T-helper 17 cell (primary cell): ENCODE measurements at places on chromosomes 7 and 10.

- DNase-seq, result no peak
Observed at GRCh38 chr7:135616136-135616535, 46.2 kb upstream of the STMP1 start.

GRCh38 chr7:151059367-151060112 lies at the start of gene SLC4A2:
Gene SLC4A2 (plus strand): TSS chr7:151059589. CDS start chr7:151061988, 2,399 bp downstream.
- DNase-seq, result peak; percentile 64

- no peak for DNase-seq
Observed at GRCh38 chr10:60427709-60428386, 38.2 kb upstream of the ANK3 start.

DNA sequence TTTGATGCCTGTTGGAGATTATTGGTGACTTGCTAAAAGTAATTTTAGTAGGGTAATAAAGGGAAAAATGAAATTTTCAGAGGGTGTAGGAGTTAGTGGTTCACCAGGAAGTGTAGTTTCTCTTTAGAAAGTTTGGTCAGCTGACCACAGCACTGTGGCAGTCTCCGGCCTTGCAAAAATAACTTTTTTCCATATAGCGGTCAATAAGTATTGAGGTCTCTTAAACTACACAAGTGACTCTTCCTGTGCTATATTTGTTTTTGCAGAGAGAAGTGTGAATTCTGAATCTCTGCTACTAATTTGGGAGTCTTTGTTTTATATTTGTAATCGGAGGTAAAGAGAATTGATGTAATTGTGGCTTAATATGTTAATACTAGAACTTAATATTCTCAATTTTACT lies 24.3 kb downstream of the PTPN12 start:
- no peak for DNase-seq

- no peak for DNase-seq
Observed at GRCh38 chr7:92691578-92691977, 101.4 kb upstream of the FAM133B start.

GRCh38 chr7:6148724-6149360 lies 117.7 kb downstream of the ANKRD61 start:
- DNase-seq, result no peak

- no peak for DNase-seq
Observed at GRCh38 chr7:116630932-116631671, 40.9 kb upstream of the MET start.

DNA sequence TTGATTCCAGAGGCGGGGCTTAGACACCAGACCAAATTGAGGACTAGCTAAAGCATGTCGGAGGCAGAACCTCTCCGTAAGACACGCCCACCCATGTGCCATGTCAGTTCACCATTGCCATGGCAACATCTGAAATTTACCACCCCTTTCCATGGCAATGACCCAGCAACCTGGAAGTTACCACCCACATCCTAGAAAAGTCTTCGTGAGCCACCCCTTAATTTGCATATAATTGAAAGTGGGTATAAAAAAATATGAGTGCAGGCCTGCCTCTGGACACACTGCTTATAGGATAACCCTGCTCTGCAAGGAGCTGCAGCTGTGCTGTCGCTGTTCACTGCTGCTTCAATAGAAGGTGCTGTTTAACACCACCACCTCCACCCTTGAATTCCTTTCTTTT lies 28.0 kb downstream of the TMEM270 start:
- DNase-seq, result no peak

DNA sequence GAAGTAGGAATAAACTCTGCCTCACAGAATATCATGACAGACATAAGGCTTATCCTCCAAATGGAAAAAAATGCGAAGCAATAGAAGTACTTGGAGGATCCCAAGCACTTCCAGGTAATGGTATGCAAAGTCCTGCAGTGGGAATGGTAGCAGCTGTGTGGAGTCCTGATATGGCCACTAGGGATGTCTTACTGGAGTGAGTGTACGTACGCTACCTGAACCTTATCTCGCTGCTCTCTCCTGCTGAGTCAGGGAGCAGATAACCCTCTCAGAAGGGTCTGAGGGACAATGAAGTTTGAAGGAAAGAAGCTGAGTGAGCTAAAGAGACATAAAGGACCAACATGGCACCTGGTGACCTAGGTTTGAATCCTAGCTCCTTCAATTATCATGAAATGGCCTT lies 42.2 kb downstream of the CH25H start:
- DNase-seq, result no peak

GRCh38 chr10:110305767-110306451 lies 1.2 kb upstream of the SMNDC1 start:
- peak; percentile 32 for DNase-seq

GRCh38 chr10:72328829-72329204 lies 25.9 kb downstream of the DNAJB12 start:
- DNase-seq, result no peak

- DNase-seq, result no peak
Observed at GRCh38 chr10:104317269-104317710, 21.0 kb downstream of the ITPRIP start.

DNA sequence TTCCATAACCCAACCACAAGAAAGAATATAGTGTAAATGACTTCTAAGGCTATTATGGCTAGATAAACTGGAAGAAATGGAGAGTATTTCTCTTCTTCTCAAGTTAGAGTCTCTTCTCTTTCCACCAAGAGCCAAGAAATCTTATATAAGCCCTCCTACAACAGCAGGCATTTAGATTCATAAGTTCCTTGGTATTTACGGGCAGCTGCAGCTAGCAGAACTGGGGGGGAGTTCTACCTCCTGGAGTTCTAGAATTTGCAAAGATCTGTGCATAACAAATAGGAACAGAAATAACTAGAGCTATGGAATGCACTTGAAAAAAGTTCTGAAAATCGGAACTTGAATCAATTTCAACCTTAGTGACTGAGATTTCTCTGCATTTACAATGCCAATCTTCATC lies 715.2 kb upstream of the GRM3 start:
- DNase-seq, result no peak

DNA sequence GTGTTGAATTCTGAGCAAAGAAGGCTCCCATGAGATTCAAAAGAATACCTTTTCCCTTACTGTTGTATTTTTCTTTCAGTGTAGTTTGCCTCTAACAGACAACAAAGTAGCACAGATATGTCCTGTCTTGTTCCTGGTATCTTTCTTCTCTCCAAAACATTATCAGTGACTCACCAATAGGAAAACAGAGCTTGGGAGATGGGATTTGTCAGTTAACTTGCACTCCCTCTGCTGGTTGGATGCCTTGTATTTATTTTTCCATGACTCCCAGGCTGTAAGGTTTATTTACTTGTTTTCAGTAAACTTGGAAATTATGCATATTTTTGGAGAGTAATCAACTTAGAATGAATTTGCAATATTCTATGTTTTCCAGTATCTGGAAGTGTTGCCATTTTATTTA lies 129.7 kb downstream of the SAMD9 start:
- no peak for DNase-seq

GRCh38 chr10:24451325-24451820 lies 242.4 kb downstream of the KIAA1217 start:
- DNase-seq, result no peak

DNA sequence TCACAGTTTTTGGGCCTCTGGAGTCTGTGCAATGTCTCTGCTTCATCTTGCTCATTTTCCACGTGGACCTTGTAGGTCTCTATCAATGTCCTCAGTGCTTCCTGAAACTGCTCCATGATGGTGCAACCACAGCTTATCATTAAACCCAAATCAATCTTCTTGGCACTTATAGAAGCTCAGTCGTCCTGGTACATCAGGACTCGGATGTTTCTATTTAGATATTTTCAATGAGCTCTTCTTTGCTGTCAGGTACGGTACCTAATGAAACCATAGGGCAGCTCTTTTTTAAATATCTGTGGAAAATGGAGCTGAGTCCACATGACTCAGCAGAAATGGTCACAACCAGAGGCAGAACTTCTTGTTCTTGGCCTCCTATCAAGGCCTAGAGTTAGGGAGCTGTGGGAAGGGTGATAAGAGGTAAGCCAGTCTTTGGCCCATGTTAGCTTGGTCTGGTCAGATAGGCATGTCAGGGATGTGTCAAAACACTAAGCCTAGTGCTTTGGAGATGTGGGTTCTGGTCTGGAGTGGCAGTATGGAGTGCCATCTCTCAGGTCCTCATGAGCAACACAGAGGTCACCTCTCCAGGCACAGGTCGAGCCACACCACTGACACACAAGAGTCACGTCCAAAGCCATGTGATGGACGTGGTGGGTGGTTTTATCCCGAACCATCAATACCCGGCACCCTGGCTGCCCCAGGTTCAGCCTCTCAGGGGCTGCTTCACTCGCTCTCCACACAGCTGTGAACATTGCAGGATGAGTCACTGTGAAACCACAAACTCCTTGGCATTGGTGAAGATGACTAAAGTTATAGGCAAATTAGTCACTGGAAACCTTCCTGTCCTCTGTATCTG lies 87.0 kb downstream of the TBXAS1 start:
- DNase-seq, result no peak

GRCh38 chr7:35241436-35241835 lies 12.5 kb downstream of the TBX20 start:
- DNase-seq, result no peak

DNA sequence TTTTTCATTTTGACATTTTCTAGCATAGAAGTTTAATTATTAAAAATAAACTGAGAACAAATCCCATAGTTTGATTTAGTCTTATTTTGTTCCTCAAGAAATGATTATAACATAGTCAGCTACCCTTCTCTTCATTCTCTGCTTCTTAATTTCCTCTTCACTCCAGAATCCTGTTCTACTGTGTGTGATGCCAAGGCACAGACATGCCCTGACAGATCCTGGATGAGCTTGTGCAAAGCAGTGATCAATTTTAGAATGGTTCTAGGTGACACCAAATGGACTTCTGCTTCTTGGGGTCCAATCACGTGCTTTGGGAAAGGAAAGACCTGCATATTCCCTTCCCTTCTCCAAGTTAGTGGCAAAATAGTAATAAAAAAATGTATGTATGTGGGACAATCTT lies 665.6 kb downstream of the MAGI2 start:
- no peak for DNase-seq

DNA sequence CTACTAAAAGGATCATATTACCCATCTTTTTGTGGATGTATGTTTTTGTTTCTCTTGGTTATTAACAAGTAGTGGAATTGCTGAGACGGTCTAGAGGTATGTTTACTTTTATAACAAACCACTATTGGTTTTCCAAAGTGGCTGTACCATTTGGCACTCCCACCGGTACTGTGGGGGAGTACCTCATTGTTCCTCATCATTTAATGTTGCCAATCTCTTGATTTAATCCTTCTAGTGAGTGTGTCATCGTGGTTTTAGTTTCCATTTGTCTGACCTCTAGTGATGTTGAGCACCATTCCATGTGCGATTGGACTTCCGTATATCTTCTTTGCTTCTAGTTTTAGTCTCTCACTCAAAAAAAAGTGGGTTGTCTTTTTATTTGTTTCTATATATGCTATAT lies 50.4 kb downstream of the RBM33 start:
- DNase-seq, result no peak

DNA sequence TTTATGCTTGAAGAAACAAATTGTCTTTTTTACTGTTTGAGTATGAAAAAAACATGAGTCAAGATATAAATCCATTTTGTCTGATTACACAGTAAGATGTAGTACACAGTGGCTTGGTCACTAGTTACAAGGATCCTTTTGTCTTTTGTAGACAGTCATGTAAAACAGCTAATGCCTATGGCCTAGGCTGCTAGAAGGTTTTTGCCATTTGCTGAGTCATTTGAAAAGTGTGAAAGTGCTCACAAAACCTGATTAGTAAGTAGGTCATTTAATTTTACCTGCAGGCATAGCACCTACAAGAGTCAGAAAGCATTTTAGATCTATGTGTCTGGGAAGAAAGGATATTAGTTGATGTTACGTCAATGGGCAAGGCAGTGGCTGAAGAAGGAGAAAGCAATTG lies 819.4 kb downstream of the MAGI2 start:
- DNase-seq, result no peak

- DNase-seq, result no peak
Observed at GRCh38 chr10:105063796-105064195, 422.7 kb downstream of the SORCS3 start.

DNA sequence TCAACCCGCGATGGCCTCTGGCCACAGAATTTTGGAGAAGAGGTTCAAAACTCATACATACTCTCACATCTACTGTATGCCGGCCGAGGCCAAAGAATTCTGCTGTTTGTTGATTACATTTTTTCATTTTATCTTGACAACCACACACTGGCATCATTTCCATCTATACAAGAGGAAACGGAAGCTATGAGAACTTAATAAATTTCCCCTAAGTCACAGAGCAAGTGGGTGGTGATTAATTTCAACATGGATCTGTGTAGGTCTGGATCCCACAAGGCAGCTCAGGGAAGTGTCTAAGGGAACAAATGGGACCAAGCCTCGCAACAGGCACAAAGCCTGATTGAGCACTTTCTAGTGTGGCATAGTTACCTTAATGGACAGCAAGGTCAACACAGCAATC lies 18.0 kb downstream of the ELMO1 start:
- no peak for DNase-seq

DNA sequence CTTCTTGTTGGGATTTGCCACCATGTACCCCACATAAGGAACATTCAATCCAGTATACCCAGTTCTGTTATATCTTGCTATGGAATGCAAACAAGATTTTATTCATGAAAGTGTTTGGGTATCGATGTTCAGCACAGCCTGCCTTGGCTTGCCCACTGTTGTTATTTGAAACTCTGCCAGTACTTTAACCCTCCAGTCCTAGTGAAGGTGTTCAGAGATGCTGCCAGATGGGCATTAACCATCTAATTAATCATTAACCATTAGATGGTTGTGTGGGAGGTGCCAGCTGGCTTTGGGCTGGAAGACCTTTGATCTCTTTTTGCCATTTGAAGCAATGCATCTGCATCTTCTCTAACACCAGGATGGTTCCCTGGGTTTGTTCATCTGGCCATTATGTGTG lies 363.0 kb downstream of the SH2D4B start:
- no peak for DNase-seq

DNA sequence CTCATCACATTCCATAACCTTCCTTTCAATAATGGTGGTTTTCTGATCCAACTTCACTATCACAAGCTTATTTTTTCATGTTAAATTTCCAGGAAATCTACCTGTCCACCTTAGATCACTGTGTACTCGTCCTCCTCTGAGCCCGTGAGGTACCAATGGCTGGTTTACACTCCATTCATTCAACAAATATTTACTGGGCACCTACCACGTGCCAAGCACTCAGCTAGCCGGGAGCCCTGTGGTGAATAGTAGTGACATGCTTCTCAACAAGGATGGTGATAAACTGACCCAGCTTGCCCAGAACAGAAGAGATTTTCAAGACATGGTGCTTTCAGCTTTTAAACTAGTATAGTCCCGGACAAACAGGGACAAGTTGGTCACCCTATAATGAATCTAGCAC lies 98.2 kb downstream of the FAM204A start:
- no peak for DNase-seq

DNA sequence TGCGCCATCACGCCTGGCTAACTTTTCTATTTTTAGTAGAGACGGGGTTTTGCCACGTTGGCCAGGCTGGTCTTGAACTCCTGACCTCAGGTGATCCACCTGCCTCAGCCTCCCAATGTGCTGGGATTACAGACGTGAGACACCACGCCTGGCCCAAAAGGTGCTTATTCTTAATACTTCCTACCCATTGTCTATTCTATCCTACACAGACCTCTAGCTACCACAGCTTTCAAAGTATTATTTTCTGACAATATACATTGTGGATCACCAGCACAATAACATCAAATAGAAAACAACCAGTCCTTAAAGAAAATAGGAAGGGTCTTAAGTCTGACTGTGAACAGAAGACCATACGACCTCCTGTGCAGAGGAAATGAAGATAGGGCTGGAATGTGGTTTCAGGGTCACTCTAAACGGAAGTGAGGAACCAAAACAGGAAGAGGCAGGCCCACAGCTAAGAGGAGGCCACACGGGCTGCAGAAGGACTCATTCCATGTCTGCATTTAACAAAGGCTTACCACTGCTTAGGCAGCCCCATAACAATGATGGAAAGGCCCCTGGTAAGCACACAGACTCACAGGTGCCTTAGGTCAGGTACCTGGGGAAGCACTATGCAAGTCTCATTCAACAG lies 115.2 kb downstream of the ZFAND4 start:
- DNase-seq, result no peak
